Activated naive CD8-positive, alpha-beta T cell treated with anti-CD3 and anti-CD28 coated beads, Interleukin-2, amount 50 U/mL, for 16 hours (primary cell): ENCODE measurements at places on chromosomes 6 and 20.

- no peak for DNase-seq
Measured at GRCh38 chr20:973785-974194, 28.3 kb downstream of the RSPO4 start.

- DNase-seq, result no peak
Measured at GRCh38 chr6:20846602-20847028, 312.4 kb downstream of the CDKAL1 start.

- no peak for DNase-seq
Measured at GRCh38 chr20:61724376-61724775, 341.3 kb downstream of the TAF4 start.

GRCh38 chr6:119308991-119309657 is 40.4 kb downstream of the MAN1A1 start:
- DNase-seq, result no peak

GRCh38 chr6:100850174-100850573 is 31.0 kb downstream of the ASCC3 start:
- DNase-seq, result no peak

DNA sequence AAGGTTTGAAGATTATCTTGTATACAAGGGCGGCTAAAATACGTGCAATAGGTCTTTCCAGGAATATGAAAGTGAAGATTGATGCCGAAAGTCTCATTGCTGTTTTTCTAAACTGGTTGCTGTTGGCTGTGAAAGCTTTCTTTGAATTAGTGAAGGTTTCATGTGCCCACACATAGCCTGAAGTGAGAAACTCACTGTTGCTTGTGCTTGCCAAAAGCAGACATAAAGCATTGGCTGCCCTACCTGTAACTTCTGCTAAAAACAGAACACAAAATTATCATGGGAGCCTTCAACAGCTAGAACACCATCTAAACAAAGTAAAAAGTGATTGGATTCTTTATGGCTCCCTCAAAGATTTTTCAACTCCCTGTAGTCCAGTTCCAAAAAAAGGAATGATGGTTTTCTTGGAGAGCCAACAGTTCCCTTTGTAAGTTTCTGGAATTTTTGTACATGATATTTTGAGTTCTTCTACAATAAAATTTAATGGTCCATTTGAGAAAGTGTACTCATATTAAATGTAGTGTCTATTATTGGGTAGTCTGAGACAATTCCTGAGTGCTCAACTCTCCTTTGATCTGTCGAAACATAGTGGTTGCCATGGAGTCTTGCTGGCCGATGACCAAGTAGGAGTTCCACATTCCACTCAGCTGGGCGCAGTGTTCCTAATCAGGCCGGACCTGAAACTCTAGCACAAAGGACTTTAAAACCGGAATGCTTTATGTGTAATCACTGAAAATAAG is 68.5 kb downstream of the PLEKHG1 start:
- no peak for DNase-seq

GRCh38 chr6:8539453-8539852 is 104.1 kb upstream of the SLC35B3 start:
- no peak for DNase-seq

DNA sequence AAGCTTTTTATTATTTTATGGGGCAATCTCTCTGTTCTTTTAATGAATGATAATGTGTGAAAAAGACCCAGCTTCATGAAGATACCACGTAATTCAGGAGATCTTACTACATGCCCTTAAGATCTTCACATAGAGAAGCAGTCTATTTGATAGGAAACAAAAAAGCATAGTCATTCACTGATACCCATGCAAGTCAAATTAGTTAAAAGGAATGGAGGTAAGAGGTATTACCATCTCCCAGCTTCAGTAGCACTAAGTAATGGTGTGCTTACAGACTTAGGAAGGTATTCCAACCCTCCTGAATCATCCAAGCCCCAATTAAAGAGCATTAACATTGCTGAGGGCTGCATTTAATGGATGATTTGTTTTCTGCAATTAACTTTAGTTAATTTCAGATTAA is 364.7 kb downstream of the SYNE1 start:
- DNase-seq, result no peak

- peak; percentile 19 for DNase-seq
Measured at GRCh38 chr6:2848851-2849250, 7.2 kb upstream of the SERPINB1 start.

- no peak for DNase-seq
Measured at GRCh38 chr6:116371120-116371917, 572 bp downstream of the DSE start.

DNA sequence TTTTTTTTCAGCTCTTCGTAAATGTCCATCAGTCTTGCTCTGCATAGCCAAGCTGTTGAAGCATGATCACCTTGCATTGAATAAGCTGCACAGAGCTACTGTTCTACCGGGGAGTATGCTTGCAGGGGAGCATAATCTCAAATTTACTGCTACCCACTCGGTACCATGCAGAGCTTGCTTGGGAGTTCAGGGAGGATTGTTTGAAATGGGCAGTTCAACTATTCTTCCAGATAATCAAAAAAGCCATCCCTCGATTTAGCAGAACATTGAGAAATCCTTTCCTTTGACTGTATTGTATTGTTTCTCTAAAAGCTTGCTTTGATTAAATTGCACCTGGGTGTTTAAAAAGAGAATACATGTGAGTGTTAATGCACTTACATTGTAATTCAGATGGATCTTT is 332.6 kb downstream of the UTRN start:
- no peak for DNase-seq

DNA sequence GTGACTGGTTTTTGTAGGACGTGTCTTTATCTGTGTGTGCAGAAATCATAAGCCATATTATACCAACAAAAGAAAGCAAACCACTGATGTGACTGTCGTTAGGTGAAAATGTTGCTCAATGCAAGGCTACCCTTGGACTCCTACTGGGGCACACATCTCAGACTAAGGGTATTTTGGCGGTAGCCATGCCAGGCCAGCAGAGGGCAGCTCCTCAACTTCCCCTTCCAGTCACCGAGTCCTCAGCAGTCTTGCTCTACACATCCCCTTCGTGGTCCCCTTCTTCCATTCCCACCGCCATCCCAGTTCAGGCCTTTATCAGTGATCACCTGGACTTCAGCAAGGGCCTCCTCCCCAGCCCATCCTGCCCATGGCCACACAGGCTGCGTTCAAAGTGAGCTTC is 113.7 kb upstream of the GGTLC1 start:
- DNase-seq, result no peak

DNA sequence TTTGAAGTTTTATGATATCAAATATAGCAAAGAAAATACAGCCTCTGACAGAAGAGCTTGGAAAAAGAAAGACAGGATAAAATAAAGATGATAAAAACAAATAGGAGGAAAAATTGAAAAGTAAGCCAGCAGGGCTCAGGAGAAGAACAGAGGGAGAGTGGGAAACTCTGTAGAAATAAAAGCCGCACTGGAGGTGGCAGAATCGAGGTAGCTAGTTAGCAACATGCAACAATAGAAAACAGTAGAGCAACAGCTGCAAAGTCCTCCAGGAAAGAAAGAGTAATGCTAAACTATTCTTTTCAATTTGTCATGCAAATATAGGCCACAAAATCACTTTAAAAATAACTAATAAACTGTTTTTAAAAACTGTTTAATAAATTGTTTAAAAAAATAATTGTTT is 28.8 kb downstream of the HBS1L start:
- DNase-seq, result no peak

GRCh38 chr6:149472241-149472640 is 12.6 kb downstream of the ZC3H12D start:
- no peak for DNase-seq

DNA sequence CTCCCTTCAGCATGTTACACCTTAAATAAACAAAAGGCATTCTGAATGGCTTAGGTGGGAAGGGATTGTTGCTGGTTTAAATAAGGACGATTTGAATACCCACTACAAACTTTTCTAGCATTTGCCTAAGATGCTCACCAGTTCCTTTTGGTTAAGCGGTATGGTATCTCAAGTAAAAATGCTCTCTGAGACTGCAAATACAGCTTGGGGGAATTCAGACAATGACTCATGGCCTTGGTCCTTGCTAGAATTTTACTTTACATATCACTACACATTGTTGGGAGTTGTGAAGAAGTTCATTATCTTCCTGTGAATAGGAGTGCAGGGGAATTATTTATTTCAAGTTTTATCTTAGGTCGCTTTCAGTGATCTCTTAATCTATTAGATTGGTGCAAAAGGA is 670.7 kb downstream of the UTRN start:
- DNase-seq, result no peak

- DNase-seq, result no peak
Measured at GRCh38 chr6:118284736-118285360, 263.2 kb upstream of the PLN start.

- no peak for DNase-seq
Measured at GRCh38 chr6:12408752-12409151, 118.6 kb downstream of the EDN1 start.

GRCh38 chr6:118748311-118749062 is 97.1 kb upstream of the CEP85L start:
- no peak for DNase-seq

- DNase-seq, result no peak
Measured at GRCh38 chr6:53752856-53753255, 41.9 kb upstream of the LRRC1 start.

GRCh38 chr20:43765916-43766315 is 39.1 kb upstream of the GTSF1L start:
- no peak for DNase-seq

GRCh38 chr20:49573900-49574416 is 6.0 kb upstream of the PTGIS start:
- no peak for DNase-seq

GRCh38 chr6:3584606-3585005 is 127.8 kb upstream of the SLC22A23 start:
- DNase-seq, result no peak

DNA sequence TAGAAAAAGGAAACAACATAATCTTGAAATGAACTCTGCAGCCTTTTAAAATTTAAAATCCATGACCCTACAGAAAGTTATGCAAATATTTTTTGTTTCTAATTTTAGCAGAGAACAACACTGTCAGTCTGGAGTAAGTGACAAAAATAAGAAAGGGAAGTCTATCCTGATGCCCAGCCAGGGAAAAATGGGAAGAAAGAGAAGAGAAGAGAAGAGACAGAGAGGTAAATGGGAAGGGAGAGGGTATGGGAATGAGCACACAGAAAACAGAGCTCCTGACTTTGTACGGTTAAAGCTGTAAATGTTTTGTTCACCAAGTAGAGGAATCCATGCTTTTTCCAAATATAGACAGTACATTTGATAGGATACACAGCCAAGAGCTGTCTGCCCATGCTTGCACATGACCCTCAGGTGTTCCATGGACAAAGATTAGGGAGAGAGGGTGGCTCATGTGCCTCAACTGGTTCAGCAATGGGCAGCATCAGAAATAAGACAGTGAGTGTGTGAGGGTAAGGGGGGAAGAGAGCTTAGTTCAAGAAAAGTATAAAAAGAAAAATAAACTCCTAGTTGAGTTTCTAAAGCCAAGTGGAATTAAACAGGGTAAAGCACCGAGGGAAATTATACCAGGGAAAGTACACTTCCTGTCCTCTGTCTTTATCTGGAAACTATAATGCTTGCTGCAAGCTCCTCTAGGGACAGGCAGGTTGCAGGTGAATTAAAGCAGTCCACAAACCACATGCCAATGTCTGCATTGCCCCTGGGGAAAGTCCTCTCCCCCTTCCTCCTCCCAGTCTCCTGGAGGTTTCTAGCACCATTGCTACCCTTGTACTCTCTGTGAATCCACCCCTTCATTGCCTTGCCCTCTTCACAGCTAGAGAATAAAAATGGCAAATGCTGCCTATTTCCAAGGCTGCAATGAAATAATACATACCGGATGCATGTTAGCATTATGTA is 30.0 kb downstream of the MAP3K5 start:
- DNase-seq, result no peak

GRCh38 chr6:47187893-47188587 is 121.7 kb downstream of the TNFRSF21 start:
- no peak for DNase-seq

DNA sequence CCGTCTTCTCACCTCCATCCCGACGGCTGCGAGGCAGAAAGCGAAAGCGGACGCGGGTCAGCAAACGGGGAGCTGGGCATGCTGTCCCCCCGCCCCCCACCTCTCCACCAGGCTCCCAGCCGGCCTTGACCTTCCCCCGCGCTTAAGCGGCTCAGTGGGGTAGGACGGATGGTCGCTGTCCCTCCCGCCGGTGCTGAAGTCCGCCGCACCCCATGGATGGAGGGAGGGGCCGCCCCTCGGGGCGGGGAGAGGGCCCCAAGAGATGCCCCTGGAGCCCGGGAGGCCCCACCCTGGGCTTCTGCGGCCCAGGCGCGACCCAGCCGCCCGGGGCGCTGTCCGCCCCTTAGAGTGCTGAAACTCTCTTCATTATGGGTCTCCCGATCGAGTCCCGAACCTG is at the start of gene KCNB1:
TSS of gene KCNB1 (minus strand) at position 48 of the 397 bp plus-strand sequence. CDS start 188 bp downstream, outside the sequence.
- DNase-seq, result peak; percentile 3

DNA sequence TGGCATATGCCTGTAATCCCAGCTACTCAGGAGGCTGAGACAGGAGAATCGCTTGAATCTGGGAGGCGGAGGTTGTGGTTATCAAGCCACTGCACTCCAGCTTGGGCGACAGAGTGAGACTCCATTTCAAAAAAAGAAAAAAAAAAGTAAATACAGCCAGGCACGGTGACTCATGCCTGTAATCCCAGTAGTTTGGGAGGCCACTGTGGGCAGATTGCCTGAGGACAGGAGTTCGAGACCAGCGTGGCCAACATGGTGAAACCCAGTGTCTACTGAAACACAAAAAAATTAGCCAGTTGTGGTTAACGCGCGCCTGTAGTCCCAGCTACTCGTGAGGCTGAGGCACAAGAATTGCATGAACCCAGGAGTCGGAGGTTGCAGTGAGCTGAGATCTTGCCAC is 1.5 kb upstream of the NINL start:
- no peak for DNase-seq

- DNase-seq, result no peak
Measured at GRCh38 chr6:116876635-116877611, at the start of gene RFX6. Gene RFX6 (plus strand): TSS chr6:116877242. CDS start chr6:116877276, 34 bp downstream.

DNA sequence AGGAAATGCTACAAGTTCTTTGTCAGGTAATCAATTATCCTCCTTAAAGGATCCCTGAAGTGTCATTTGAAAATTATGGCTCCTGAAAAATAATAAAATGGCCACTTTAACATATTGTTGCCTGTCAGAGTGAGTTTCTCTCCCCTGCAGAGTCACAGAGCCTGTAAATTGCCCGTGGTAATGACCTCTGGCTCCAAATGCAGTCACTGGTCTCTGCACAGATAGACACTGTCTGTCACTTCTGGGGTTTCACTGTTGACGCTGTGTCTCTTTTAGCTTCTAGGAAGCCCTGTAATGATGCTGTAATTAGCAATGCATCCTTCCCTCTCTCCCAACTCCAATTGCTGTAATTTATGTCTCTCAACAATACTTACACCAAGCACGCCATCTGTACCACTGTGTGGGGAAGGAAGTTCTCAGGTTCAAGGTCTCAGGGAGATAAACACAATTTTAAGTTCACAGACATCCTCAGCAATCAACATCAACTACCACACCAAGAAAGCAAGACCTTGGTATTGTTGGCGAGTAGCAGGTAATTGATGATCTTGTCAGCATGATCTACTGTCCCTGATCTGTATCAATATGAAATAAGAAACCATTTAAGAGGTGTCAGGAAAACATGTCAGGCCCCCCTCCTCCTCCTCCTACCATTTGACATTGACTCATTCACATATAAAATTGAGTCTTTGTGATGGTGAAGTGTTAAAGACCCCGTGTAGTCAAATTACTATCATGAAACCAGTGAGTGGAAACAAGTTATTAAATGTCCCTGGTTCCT is 91.2 kb upstream of the SULF2 start:
- no peak for DNase-seq
